HFFc6 (cell line): ENCODE measurements at places on chromosomes 2 and 18.
A peak's percentile ranks its signal among the peaks of the same experiment; 100 is the strongest.

DNA sequence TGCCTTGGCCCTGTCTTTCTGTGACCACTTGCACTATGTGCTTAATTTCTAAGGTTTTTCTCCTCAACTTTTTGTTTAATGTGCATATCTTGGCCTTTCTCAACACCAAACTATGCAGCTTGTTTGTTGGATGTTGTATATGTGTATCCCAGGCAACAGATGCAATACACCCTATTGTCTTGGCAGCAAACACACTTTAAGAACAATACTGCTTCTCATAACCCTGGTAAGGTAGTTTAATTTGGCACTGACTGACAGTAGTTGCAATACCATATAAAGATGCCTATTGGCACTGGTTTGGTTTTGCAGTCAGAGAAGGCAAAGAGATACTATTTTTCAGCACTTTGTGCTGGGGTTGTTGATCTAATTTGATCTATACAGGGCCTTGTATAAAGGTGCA lies 360.7 kb upstream of the CWC22 start:
- DNase-seq, result peak; percentile 38

DNA sequence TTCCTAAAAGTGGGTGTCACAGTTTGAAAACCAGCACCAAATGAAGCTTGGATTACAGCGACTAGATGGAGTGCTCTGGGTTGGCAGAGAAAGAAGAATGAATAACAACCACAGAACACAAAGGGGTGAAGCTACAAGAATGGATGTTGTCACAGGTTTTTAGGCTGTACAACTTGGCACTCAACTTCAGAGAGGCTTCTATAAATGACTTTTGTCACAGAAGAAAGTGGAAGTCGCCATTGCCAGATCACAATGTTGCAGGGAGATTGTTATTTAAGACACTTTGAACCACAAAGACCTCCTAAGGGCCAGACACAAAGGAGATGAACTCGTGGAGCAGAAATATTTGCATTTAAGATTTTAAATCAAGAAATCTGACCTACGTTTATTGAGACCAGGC lies 354.2 kb downstream of the CDH7 start:
- DNase-seq, result no peak

GRCh38 chr2:136377423-136378382 lies 259.8 kb upstream of the CXCR4 start:
- DNase-seq, result no peak

DNA sequence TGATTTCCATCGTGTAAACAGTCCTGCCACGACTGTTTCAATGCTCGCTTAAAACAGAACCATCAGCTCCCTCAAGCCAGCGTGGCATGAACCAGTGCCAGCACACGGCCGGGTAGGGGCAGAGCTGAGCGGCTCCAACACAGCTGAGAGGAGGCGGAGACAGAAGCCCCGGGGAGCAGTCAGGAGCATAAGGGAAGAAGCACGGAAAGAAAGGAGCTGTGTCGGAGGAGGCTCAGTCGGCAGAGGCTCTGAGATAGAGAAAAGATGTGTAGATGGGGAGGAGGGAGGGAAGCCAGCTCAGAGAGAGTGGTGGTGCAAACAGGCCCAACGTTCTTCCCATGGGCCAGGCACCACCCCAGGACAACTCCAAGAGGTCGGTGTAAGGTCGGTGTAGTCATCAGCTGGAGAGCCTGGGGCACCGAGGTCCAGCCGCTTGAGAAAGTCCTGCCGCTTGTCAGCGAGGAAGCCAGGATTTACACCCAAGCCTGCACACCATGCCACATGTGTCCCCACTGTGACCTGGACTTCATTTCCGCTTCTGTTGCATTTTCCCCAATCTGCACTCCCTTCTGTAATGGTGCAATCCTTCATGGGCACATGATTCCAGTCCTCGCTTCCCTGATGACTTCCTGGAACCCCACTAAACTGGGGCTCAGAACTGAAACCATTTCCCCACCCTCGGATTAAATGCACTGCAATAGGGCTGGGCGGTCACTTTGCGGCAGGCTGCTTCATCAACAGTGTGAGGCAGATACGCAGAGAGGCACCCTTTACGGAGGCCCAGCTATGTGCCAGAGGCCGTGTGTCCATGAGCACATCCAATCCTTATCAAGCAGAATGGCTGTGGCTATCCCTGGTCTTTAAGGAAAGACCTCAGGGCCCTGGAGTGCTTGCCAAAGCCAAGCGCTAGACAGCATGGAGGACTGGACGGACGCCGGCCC lies 43.5 kb downstream of the CYP27C1 start:
- DNase-seq, result peak; percentile 51

DNA sequence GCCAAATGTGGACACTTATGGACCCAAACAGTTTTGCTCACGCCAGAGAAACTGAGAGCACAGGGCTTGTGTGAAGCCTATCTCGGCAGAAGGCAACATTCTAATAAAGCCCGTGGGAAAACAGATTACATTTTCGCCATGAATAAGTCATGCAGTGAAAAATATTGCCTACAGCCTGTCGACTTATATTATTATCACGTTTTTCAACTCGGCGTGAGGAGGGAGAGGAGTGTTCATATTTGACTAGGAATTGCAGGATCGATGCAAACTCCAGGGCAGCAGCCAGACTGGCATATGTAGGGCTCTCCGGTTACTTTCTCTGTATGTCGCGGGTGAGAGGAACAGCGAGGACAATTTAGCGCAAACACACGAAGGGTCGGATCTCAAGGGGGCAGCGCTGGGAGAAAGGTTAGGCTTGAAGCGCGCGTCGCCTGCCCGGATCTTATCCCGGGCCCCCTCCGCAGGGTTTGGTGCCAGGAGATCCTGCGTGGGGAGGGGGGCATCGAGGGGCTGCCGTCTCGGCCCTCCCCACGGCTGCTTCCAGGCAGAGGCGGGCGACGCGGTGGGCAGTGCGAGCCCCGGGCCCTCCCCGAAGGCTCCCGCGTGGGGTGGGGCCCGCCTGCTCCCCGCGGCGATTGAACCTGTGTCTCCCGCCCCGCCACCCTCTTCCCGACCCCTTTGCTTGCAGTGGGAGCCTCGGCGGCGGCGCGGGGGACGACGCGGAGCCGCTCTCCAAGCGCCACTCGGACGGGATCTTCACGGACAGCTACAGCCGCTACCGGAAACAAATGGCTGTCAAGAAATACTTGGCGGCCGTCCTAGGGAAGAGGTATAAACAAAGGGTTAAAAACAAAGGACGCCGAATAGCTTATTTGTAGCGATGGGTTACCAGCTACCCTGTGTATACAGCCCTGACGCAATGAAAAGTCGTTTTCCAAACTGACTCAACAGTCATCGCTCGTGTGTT lies 4.4 kb downstream of the ADCYAP1 start:
- DNase-seq, result no peak

GRCh38 chr2:183497861-183498260 lies 373.6 kb downstream of the NUP35 start:
- no peak for DNase-seq

- DNase-seq, result no peak
These were observed 198.4 kb downstream of the EIPR1 start for GRCh38 chr2:3179208-3179607.

DNA sequence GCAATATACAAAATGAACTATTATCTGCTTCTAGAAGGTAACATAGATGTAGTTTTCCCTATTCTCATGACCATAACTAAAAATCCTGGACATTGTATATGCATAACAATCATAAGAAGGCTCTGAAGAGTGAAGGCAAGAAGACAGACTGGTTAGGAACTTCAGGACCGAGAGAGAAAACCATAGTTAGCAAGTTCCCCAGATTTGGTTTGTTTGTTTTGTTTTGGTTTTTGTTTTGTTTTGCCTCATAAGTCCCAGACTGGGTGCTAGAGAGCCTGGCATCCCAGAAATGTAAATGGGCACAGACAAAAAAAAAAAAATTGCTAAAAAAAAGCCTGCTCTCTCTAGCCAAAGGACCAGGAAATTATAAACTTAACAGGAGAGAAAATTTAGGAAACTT lies 192.2 kb upstream of the FBXO11 start:
- DNase-seq, result no peak

DNA sequence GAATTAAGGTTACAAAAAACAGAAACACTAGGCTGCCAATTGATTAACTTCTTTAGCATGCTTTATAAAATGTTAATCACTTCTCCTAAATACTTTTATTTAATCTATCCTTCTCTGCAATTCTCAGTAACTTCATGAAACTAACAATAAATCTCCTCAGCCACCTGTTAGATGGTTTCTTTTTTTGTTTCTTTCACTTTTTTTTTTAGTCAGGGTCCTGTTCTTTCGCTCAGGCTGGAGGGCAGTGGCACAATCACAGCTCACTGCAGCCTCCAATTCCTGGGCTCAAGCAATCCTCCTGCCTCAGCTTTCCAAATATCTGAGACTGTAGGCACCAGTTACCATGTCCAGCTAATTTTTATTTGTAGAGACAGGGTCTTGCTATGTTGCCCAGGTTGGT lies 213.4 kb upstream of the STK17B start:
- no peak for DNase-seq

GRCh38 chr18:28059861-28060260 lies 117.1 kb downstream of the CDH2 start:
- no peak for DNase-seq

DNA sequence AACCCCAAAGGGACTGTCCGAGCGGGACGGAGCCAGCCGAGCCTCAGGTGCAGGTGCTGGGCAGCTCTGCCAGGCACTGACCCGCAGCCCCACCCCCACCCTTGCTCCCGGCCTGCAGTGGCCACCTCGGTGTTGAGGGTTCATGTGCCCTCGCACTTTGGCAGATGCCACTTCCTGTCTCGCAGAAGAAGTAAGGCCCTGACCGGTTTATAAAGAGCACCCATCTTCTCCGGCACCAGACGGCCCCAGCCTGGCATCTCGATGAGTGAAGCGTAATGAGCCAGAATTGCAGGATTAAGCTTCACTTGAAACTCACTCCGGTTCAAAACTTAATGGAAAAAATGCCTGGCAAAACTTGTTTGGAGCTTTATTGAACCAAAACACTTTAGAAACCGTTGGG lies 10.9 kb upstream of the NFATC1 start:
- no peak for DNase-seq

DNA sequence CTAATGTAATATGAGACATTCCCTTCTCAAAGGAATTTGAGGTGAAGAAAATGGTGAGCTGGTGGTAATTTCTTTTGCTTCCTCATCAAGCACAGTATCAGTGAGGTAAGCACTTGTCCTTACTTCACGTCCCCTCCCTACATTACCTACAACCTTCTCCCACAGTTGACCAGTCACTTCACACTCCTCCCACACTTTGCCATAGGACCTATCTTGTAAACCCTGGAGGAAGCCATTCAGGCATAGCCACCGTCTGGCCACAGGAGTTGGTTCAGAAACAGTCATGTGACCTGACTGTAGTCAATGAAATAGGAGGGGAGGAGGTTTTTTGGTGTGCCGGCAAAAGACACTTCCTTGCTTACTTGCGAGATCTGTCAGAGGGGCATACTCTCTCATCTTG lies 12.1 kb downstream of the ACOXL start:
- no peak for DNase-seq

DNA sequence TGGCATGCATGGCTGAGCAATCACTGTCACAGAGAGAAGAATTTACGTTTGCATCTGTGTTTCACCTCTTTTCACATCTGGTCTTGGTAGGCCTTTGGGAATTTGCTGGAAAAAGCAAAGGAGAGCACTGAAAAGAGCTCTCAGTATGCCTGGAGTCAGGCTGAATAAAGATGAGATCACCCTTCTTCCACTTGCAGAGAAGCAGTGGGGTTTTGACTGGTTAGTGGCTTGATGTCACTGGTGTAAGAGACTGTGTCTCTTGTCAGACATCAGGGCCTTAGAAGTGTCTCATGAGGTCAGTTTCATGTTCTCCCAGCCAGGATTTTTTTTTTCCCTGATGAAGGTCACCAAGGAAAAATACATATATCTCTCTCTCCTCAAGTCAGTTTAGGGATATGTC lies 353.8 kb downstream of the INSIG2 start:
- no peak for DNase-seq

DNA sequence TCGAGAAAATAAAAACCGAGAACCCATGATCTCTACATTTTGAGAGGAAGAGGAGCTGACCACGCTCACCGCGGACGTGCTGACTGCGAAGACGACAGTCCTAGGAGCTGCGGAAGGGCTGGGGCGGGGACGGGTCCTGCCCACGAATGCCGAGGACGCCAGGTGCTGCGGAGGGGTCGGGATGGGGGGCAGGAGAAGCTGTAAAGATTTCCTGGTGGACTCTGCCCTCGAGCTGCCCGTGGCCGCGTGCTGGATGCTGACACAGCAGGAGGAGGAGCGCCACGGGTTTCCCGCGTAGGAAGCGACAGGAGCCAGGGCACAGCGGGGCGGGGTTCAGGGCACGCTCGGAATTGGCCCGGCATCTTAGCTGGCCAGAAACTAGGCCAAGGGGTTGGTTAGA lies 22.2 kb downstream of the ZSCAN30 start:
- no peak for DNase-seq

GRCh38 chr2:69645031-69645431 lies 1.5 kb upstream of the AAK1 start:
- no peak for DNase-seq

DNA sequence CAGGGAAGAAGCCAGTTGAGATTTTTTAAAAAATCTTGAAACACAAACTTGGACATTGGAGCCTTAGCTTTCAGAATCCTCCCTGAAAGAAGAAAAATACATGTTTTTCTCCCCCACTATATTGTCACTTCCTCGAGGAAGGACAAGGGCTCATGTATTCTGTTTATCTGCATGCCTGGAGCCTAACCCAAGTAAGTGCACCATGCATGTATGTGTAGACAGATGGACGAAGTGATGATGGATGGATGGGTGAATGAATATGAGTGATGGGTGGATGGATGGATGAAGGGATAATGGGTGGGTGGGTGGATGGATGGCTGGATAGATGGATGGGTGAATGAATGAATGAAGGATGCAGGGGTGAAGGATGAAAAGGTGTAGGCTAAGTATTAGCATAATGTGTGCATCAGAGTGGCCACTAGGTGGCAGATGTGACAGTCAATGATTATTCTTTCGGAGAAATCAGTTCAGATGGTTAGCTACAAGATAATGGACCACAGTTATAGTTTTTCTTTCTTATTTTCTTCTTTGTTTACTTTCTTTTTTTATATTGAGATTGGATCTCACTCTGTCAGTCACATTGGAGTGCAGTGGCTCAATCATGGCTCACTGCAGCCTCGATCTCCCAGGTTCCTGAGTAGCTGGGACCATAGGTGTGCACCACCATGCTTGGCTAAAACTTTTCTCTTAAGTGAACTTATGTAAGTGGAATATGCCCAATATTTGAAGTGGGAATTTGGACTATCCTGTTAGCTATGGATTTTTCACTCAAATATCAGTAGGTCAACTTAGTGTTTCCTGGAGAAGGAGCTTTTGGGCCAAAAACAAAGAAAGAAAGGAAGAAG lies 18.5 kb upstream of the CCDC93 start:
- peak; percentile 27 for DNase-seq

- DNase-seq, result no peak
These were observed 46.7 kb downstream of the DGKD start for GRCh38 chr2:233400961-233401360.

DNA sequence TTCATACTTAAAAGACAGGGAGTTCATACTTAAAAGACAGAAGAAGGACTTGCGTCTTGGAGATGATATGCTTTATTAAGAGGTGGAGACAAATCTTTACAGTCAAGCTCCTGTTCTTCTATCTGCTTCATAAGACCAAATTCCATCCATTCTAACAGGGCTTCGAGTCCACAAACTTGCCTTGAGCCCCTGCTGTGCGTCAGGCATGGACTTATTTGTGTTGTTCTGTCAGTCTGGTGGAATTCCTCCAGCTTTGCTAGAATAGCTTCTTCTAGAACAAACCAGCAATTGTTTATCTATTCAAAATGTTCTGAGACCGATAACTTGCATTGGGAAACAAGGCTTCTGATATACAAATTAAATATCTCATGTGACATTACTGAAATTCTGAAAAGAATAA lies 73.9 kb upstream of the SOX11 start:
- no peak for DNase-seq
